Activated naive CD4-positive, alpha-beta T cell (primary cell): ENCODE measurements at places on chromosomes 1 and 21.

DNA sequence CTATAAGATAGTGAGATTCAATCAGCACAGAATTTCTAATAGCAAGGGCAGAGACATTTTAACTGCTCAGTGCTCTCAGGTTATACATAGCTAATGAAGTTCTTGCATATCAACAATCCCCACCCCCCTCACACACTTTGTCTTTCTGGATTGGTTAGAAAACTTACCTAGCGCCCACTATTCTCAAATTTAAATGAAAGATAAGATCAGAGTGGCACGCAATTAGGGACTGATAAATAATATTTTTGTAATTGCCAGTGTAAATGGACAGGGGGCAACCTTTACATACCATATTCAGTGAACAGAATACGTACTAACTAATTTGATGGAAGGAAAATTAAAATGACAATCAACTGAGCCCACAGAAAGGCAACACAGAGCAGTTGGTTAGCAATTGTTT, 11.7 kb downstream of the SELL start:
- no peak for DNase-seq

- no peak for DNase-seq
Measured at GRCh38 chr21:17964716-17965115, 145.6 kb upstream of the C21orf91 start.

GRCh38 chr1:59709333-59709732, 105.4 kb upstream of the HOOK1 start:
- DNase-seq = no peak

GRCh38 chr1:219794085-219794743, 134.1 kb downstream of the SLC30A10 start:
- no peak for DNase-seq

DNA sequence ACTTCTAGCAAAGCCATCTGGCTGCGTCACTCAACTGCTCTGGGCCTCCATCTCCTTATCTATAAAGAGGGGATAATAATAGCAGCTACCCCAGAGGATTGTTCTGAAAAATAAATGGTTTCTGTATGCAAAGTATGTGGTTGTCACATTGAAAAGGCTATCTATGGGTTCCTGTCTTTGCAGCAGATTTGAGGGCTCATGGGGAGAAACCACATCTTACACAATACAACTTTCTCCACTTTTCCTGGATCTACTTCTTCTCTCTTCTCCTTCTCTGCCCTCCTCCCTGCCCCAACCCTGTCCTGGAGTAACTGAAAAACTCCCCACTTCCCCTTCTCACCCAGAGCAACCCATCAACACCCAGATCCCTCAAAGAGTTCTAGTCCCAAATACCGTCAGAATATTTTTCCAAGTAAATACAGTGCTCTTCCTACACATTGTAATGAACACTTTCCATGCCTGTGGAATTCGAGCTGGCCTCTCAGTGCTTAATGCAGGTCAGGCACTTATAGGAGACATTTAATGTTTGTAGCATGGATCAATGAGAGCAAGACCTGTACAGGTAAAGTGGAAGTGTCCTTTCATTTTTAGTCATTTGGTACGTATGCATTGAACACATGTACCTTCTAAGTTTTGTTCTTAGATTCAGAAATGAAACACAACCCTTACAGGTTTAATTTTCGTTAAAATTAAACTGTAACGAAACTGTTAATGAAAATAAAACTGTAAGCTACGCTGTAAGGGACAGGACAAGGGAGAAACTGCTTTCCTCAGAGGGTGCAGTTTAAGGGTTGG, 131.9 kb downstream of the AK5 start:
- no peak for DNase-seq

- no peak for DNase-seq
Measured at GRCh38 chr1:29047142-29047541, 76.6 kb downstream of the TMEM200B start.
